ENCODE measurements at places on chromosomes 5 and 9.

DNA sequence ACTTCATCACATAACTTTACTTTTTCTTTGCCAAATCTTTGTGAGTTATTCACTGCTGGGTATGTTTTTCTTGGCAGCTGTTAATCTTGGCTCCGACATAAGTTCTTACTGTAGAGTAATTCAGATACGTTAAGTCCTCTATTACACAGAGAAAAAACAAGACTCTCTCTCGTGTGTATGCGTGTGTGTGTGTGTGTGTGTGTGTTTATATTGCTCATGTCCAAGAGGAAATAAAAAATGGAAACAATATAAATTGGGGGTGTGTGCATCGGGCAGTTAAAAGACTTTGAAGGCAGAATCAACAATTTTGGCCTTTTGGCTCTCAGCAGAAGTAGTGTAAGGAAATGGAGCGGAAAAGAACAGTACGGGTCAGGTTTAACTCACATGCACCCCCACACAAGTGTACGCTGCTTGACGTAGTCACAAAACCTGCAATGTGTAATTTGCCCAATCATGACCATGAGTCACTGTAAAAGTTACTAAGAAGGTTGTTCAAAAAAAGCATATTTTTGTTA, 67.2 kb upstream of the IFNE start:
- no peak for DNase-seq

DNA sequence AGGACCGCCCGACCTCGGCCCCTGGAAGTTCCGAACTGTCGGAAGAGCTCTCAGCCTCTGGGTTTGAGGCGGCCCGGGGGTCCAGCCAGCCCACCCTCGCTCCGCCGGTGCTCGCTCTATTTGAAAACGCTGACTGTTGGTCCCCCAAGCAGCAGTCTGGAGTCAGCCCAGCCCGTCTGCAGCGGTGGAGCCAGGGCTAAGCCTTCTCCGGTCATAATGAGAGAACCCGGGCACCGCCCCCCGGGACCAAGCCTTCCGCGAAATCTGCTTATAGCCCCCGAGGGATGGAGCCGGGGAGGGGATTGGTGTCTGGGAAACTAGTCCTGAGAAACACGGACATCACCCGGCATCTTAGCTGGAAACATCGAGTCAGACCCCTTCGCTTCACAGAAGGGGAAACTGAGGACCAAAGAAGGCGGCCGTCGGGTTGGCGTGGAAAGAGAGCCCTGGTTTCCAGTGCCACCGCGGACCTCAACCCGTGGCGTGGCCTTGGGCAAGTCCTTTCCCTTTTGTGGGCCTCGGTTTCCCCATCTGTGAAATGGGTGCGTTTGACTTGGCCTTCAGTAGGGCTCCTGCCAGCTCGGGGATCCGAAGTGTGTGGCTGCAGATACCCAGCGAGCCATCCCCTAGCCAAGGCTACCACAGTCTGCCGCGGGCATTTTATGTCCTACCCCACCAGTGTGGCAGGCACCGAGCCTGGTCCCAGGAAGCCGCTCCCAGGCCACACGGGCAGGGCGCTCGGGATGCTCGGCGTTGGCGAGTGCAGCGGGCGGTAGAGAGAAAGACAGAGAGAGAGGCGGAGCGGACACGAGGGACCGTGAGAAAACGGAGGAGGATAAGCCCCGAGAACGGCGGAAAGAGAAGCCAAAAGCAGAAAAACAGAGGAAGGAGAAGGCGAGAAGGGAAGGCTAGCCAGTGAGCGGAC, 857 bp downstream of the ADAM19 start:
- no peak for DNase-seq

DNA sequence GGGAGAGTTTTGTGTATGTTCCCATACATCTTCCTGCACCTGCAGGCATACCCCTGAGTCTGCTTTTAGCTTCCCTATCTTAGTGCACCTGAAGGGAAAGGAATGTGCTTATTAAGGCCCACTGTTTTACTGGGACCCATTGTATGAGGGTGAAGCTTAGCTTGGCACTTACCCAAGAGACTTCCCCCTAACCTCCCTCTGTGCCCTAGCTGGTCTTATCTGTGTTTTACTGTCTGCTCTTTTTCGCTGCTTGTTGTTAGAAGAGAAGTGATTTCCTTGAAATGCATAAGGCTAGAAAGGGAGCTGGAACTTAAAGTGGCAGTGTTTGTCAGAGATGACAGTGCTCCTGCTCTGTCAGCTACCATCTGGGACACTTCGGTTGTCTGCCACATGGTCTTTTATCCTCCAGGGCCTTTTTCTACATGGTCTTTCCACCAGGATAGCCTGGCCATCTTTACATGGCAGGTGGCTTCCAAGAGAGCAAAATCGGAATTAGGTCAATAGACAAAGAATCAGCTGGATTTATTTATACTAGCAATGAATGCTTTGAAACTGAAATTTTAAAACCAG, 122.5 kb upstream of the SLC44A1 start:
- DNase-seq = no peak

DNA sequence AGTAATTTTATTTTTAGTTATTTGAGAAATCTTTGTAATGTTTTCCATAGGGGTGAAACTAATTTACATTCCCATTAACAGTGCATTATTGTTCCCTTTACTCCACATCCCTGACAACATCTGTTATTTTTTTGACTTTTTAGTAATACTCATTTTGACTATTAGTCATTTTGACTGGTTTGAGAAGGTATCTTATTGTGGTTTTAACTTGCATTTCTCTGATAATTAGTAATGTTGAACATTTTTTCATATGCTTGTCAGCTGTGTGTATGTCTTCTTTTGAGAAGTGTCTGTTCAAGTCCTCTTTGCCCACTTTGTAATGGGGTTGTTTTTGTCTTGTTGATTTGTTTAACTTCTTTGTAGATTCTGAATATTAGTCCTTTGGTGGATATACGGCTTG, 27.5 kb downstream of the CCDC152 start:
- DNase-seq = no peak

DNA sequence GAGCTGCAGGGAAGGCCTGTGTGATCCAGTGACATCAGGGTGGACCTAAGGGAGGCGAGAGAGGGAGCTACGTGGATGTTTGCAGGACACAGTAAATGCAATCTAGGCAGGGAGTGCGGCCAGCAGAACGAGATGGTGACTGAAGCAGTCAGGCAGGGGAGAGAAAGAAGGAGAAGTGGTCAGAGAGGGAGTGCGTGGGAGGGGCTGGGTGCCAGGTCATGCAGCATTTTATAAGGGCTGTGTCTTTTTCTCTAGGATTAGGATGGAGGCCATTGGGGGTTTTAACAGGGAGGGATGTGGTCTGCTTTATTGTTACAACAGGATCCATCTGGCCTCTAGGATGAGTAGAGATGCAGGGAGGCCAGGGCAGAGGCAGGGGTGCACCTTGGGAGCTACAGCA, 80.4 kb downstream of the DCP2 start:
- no peak for DNase-seq

DNA sequence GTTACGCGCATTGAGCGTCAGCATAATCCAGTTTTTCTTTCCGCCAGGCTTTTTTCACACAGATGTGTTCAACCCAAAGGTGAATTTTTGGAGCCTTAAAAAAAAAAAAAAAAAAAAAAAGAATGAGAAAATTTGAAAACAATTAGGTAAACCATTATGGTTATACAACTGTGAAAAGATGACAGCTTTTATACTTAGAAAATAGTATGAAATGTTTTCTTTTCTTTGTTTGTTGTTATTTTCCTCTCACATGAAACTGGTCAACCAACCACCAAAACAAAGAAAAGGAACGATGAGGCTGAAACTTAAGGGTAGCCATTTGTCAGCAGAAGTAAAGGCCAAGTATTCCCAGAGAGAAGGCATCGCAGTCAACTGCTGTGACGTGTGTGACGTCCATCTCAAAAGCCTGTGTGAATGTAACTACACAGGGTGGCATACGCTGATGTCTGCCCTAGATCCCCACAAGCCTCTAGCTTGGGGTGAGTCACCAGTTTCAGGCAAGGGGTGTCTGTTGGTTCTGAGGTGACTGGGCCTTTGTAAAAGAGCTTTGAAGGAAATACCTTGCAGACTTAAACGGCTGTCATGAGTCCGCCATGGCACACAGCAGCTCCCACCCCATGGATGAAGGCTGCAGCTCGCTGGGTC, 182.9 kb downstream of the AOPEP start:
- DNase-seq = no peak

DNA sequence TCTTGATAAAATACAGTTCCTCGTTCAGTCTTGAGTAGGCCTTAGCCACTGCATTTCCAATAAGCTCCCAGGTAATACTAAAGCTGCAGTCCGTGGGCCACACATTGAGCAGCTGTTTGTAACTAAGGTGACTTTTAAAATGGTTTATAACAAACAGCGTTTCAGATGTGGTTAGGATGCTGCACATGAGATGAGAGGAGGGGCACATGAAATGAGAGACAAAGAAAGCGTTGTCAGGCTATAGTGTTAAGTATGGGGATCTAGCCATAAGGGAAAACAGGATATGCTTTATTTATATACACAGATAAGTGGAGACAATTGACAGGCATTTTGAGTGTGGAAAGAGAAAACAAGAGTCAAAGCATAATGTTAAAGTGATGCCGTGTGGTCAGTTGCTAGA, 89.9 kb downstream of the PAM start:
- no peak for DNase-seq

GRCh38 chr9:17555362-17556054, 23.4 kb upstream of the SH3GL2 start:
- DNase-seq = no peak

- no peak for DNase-seq
Observed at GRCh38 chr5:132022737-132023136, 11.3 kb upstream of the ACSL6 start.

DNA sequence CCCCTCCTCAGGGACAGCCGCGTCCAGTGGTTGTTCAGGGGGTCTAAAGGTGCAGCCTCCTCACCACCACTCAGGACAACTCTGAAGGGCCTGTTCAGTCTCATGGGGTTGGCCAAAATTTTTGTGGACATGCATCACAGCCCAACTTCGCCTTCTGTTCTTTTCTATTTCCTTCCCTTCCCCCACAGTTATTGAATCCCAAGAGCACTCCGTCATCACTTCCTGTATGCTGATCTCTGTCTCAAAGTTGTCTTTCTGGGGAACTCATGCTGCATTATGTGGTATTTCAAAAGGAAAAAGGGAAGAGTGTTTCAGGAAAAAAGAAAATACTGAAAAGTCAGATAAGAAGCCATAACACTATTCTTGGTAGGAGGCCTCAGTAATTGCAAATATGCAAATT, 355.4 kb downstream of the CAAP1 start:
- no peak for DNase-seq

GRCh38 chr5:16538006-16538405, 72.4 kb upstream of the ZNF622 start:
- peak; percentile 88 for DNase-seq

DNA sequence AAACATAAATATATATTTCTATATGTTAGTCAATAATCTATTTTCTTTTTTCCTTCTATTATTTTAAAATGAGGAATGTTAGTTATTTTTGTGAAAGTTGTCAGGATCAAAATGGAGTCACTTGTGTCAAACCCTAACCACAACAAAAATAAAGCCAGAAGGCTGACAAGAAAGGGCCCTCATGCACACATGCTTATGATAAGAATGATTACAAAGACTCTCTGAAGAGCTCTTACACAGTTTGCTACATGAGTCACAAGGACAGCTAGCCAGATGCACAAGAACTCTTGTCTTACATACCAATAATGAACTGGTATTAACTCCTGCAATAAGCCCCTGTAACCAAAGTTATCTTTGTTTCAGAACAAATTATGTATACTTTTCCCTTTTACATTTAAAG, 64.7 kb downstream of the GGTA1 start:
- peak; percentile 82 for DNase-seq

DNA sequence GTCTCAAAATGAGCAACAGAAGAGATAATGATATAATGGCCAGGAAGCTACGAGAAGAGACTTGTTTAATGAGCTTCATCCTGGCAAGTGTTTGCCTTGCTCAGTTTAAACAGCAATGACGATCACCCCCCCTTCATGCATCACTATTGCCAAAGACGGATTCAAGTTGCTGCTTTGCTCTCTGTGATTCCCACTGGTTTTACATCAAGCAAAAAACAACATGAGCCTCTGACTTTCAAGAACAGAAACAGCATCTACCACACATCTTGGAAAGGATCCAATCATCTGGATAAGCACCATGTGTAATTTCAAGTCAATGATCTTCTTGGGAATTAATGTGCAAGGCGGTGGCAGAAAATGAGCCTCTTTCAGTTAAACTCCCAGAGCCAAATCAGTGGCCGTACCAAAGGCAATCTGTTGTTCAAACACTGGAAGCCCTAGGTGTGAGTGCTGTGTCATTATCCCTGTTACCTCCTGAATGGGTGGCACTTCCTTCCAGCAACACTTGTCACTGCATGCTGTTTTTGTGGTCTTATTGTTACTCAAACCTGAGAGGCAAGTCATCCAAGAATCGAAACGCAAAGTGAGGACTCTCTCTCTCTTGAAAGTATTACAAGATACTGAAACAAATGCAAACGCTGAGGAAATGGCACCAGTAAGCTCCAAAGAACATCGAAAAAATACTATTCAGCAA, 72.8 kb downstream of the MED27 start:
- DNase-seq = peak; percentile 63

DNA sequence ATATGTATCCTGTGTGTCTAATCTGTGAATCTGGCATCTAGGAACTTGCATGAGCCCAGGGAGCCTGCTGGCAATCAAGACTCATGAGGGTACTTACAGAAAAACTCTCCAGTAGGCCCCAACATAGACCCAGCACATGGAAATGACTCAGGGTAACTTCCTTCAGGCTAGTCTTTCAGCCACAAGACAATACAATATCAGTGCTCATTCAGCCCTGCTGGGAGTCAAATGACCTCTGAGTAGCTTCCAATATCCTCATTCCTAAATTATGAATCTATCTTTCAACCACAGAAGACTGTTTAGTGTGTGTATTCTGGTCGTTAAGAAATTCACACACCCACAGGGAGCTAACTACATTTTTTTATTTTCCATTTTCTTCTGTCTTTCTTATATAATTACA, 1273.0 kb downstream of the EFNA5 start:
- no peak for DNase-seq

DNA sequence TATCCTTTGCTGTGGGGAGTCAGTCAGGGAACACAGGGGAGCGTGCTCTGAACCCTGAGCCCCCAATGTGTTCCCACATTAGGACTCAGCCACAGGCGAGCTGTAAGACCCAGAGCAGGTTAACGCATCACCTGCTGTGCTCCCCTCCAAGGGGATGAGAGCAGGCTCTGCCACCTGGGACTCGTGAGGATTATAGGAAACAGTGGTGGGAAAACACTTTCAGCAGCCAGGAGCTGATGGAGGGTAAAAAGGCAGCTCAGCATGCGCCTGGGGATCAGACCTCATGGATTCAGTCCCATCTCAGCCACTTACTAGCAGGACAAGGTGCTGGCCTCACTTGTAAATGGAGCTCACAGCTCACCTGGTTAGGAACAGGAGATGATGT, 9.2 kb downstream of the JADE2 start:
- DNase-seq = peak; percentile 33

Measured in NCI-H524 treated with DMSO at 0.1 percent for 48 hours (cell line).